ENCODE measurements at places on chromosomes 7 and 10.
A peak's percentile ranks its signal among the peaks of the same experiment; 100 is the strongest.

DNA sequence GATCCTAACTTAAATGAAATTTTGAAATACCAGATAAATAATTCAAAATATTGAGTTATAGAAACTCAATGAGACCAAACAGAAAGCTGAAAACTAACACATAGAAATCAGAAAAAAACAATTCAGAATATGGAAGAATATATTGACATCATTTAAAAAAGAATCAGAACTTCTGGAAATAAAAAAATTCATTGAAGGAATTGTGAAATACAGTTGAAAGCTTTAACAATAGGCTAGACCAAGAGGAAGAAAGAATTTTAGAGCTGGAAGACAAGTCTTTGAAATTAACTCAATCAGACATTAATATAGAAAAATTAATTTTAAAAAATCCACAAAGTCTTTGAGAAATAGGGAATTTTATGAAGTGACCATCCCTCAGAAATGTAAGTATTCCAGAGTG is 36.8 kb upstream of the AKR1C1 start:
- DNase-seq = no peak

DNA sequence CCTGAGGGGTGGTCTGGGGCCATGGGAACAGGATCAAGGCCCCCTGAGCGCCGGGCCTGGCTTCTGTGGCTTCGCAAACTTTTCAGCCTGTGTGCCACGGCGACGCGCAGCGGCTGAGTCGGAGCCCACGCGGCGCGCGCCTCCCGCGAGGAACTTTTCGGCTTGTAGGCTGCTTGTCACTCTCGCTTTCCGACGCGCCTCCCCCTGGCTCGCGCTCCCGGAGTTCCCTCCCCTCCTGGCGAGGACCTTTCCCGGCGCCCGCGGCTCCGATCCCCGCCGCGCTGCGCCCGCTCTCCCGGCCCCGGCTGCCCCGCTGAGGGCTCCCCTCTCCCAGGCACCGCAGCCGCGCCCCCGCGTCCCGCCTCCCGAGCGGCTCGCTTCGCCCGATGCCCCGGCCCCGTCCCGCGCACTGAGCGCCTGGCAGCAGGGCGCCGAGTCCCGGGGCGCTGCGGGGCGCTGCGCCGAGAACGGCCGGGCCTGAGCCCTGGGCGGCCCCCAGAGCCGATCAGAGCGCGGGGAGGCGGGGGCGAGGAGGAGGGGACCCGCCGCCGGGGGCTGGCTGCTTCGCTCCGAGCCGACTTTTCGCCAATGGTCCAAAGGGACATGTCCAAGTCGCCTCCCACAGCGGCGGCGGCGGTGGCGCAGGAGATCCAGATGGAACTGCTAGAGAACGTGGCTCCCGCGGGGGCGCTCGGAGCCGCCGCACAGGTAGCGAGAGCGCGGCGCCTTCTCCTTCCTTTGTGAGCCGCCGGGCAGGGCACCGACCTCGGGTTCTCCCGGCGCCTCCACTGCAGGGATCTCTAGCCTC is at the start of gene CACNB2:
TSS of gene CACNB2 (plus strand) at position 276 of the 808 bp plus-strand sequence.
- DNase-seq = no peak

DNA sequence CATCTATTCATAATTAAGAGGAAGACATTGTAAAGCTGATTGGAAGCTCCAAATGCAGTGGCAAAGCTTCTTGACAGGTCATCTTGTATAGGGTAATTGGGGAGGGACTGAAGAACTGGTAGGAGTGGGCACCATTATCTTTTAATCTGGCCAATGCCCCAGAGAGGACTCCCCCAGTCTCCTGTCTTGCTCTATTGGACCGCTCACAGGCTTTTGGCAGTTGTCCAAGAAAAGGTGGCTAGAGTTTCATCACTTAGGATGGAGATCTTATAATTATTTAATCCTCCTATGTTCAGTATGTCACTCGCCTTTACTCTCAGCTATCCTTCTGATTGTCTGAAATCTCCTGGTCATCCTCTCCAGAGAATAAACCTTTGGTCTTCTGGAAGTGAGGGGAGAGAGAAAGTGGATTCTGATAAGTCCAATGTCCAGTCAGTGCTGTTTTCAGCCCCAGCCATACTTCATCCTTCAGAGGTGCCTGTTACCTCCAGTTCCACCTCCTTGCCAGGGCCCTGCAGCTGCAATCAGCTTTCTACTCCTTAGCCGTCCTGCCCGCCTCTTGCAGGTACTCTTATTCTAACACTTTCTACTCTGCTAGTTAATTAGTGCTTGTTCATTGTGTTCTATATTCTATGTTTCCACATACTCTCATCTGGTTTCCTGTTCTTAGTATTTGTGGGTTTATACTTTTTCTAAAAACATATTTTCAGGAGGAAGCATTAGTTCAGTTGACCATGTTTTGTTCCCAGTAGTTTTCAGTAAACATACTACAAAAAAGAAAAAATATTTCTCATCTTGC is 241.6 kb downstream of the NSUN6 start:
- DNase-seq = no peak

DNA sequence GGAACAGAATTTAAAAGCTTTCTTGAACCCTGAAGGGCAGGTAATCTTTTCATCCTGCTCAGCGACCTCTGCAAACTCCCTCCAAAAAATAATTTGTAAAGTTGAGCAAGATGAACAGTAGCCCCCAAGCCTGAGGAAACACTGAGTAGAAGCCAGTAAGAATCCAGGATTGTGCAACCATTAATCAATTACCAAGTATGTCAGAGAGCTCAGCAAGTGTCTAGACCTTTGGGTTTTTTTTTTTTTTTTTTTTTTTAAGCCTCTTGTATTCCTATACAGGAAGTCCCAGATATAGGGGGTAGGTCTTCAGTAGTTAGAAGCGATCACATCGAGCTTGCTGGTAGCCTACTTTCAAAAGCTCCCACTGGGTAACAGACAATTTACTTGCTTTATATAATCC is 155.2 kb downstream of the DGKI start:
- no peak for DNase-seq

DNA sequence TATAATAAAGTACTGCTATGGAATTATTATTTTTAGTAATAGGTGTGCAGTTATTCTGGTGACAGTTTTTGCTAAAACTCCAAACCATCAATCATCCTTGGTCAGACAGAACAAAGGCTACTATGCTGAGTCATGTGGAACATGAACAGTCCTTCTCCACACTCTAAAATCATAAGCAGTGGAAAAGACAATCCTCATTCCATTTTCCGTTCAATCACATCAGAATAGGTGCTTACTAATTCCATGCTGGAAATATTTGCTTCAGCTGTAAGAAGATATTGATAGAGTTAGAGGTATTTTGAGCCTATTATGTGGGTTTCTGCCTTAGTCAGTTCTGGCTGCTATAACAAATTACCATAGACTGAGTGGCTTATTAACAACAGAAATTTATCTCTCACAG is 82.9 kb downstream of the FAM13C start:
- no peak for DNase-seq

- DNase-seq = no peak
Measured at GRCh38 chr7:31382722-31383121, 42.2 kb upstream of the NEUROD6 start.

GRCh38 chr10:107163881-107164861 is at the start of gene SORCS1:
TSS of gene SORCS1 (minus strand) at chr10:107164706.
- DNase-seq = no peak

GRCh38 chr7:24797270-24797669 is 40.0 kb upstream of the GSDME start:
- DNase-seq = no peak

DNA sequence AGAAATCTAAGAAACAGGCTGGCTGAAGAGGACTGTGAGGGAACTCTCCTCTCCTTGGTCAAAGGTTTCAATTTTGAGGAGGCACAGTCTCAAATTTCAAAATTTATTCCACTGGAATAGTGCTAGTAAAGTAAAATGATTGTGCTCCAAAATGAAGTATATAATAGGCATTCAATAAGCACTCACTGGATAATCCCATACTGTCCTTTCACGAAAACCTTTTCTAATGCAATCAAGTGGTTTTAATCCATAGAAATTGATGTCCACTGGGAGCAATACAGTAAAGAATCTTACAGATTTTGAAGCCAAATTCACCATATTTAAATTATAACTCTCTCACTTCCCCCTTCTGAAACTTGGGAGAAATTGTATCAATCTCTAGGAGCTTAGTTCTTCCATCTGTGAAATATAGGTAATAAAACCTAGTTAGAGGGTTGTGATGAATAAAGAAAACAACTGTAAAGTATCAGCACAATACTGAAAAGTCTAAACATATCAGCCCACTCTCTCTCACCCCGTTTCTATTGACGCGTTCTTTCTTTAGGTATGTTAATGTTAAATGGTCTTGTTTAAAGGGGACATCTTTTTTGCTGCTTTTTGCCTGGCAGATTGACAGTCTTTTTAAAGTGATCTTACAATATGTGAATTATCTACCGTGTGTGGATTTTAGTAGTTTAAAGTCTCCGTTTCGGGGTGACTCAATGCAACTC is 40.8 kb upstream of the LRRN3 start:
- DNase-seq = no peak

GRCh38 chr7:100968650-100969049 is 715 bp upstream of the MUC12 start:
- no peak for DNase-seq

DNA sequence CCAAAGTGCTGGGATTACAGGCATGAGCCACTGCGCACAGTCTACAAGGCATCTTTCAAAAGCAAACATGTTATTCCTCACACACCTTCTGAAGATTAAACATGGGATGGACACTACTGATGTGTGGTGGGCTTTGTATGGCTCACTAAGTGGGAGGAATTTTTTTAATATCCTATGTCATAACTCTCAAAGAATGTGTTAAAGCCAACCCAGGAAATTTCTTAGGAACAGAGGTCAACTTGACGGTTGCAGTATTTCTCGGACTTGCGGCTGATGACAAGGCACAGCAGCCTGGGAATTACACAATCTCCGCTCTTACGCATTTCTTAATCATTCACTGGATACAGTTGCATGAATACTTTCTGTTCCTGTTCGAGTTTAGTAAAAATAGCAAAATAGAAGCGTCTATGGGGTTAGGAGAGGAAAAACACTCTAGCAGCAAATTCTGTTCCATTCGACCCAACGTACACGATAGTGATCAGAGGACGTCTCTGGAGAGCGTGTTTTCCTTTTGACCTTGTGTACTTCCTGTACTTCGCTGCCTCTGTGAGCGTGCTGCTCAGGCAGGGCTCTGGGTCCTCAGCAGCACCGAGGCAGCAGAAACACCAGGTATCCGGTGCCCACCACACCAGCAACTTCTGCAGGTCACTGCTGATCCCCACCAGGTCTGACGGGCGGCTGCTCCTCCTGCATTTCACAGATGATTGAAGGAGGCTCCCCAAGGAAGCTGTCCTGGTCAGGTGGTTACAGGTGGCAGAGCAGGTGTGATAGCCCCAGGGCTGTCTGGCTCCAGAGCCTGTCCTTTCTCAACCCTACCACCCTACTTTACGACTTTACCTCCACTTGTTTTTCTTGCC is 26.4 kb upstream of the SRGN start:
- DNase-seq = peak; percentile 23

Data from HuH-7 (cell line).